ENCODE measurements at places on chromosomes 5 and 9. TPM values are rescaled to one million over a fixed set of nuclear protein-coding genes. Genes with fewer than 3 reads are reported as not detected.

Gene MYMK
- total RNA-seq, result not detected

Gene PRSS3
- 0.68 TPM for total RNA-seq

- no peak overlapping the region for H3K4me3 ChIP-seq
- DNase-seq, result no peak
- no peaks in the 10 kb centered on the region for H3K4me1 ChIP-seq
- no peaks in the 10 kb centered on the region for H3K36me3 ChIP-seq
- no peak overlapping the region for H3K27ac ChIP-seq
Observed at GRCh38 chr5:3481175-3481574, 114.5 kb upstream of the IRX1 start.

DNA sequence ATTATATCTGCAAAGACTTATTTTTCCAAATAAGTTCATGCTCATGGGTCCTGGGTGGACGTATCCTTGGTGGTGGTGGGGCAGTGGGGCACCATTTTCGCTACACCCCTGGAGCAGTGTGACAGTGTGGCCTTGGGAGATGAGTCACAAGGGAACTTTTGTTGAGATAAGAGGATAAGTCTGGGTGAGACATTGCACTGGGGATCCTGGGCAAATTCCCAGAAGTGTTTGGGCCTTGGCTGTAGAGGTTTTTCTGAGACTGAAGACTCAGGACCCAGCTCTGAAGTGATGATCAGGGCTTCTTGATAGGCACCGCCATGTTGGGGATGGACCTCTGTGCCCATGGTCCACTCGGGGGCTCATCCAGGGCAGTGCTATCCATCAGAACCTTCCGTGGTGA lies 149.4 kb downstream of the MACROH2A1 start:
- DNase-seq, result peak; percentile 10
- no peaks in the 10 kb centered on the region for H3K36me3 ChIP-seq
- H3K4me1 ChIP-seq, result no peaks in the 10 kb centered on the region
- H3K27me3 ChIP-seq, result no peaks in the 10 kb centered on the region
- no peak overlapping the region for H3K4me3 ChIP-seq

Data from testis (tissue), 5 donors.